ENCODE measurements at places on chromosomes 5 and 9.

- no peak for DNase-seq
Measured at GRCh38 chr5:98468188-98468869, 305.1 kb upstream of the RGMB start.

DNA sequence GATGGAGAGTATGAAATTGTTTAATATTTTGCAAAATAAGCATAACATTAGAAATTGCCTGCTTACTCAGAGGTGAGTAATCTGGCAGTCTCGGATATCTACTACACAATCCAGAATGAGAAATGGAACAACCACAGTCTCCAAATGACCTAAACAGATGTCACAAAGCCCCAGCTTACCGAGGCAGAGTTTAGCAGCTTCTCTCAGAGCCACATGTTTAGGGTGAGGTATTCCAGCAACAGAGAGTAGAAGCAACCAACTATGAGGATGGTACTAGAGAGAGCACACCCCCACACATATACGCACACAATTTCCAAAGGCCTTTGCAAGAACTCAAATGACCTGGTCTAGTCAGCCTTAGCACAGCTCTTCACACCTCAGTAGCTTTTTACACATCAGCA is 122.7 kb upstream of the LPAR1 start:
- DNase-seq, result no peak

DNA sequence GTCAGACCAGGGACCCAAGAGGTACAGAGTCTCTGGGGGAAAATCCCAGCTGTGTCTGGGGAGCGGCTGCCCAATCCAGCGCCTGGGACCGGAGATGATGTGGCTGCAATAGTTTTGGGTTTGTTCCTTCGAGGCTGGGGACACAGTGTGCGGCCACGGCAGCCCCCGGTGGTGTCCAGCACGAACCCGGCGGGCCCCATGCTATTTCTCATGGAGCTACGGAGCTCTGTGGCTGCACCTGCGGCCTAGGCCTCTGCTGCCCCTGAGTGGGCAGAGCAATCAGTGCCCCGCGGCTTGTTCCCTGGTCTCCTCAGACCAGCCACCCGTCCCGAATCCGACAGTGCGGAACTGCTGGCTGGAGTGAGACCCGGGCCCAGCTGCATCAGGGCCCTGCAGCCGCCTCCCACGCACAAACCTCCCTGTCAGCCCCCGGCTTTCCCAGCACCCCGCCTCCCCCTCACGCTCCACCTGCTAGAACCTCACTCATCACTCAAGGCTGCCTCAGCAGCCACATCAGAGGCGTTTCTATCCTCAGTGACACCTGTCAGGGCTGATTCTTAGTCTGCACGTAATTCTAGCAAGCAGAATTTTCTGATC is 29.0 kb downstream of the SARDH start:
- DNase-seq, result peak; percentile 66

DNA sequence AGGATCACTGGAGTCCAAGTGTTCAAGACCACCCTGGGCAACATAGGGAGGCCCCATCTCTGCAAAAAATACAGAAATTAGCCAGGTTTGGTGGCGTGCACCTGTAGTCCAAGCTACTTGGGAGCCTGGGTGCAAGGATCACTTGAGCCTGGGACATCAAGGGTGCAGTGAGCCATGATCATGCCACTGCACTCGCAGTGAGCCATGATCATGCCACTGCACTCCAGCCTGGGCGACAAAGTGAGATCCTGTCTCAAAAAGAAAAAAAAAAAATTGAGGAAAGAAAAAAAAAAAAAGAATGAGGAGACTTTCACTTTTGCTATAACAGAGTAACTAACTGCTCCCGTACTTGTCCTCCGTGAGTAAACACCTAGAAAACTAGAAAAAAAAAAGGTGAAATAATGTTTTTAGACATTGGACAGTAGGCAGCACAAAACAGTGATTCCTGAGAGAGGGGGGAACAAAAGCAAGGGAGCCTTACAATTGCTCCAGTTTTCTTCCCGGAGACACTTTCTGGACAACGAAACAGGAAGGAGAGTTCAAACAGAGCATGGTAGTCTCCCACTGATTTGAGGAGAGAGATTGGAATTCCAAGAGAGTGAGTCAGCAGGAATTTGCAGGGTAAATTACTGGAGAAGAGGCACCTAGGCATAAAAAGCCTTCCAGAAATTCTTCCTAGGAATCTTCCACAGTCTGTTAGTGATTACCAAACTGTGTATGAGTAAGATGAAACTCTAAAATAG is 6.9 kb upstream of the ZBTB5 start:
- DNase-seq, result no peak

DNA sequence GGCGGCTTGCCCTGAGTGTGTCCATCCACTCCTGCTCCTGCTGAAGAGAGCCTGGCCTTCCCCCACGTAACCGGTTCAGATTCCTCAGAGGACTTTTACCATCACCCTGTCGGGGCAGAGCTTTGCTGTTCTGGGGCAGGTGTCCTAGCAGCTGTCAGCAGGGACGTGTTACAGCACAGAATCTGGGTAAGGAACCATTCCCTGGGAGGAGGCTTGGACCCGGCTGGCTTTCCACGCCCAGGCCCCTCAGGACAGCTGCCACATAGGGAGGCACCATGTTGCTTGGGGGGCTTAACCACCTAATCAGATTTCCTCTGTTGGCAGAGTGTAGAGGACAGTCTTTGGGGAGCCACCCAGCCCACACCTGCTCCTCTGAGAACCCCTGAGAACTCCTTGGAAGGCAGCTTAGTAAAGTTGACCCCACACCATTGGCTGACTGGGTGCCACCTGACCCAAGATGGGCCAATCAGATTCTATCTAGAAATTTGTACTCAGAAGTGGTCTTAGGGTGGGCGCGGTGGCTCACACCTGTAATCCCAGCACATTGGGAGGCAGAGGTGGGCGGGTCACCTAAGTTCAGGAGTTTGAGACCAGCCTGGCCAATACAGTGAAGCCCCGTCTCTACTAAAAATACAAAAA is 23.3 kb upstream of the EEIG1 start:
- no peak for DNase-seq

- no peak for DNase-seq
Measured at GRCh38 chr5:169039592-169039991, 261.3 kb downstream of the SLIT3 start.

DNA sequence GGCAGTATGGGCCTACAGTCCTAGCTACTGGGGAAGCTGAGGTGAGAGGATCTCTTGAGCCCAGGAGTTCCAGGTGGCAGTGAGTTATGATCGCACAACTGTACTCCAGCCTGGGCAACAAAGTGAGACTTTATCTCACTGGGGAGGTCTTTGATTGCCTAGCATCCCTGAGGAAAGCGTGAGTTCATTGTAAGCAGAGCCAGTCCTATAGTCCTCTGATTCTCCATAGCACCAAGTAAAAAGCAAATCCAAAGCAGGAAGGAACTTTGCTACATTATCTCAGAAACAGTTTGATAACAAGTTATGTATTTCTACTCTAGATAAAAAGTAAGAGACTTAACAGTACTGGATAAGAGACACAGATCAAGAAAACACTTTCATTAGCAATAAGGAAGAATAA is 37.6 kb downstream of the ANKRD31 start:
- DNase-seq, result no peak

- DNase-seq, result no peak
Measured at GRCh38 chr5:76406673-76407072, 3.6 kb downstream of the IQGAP2 start.

DNA sequence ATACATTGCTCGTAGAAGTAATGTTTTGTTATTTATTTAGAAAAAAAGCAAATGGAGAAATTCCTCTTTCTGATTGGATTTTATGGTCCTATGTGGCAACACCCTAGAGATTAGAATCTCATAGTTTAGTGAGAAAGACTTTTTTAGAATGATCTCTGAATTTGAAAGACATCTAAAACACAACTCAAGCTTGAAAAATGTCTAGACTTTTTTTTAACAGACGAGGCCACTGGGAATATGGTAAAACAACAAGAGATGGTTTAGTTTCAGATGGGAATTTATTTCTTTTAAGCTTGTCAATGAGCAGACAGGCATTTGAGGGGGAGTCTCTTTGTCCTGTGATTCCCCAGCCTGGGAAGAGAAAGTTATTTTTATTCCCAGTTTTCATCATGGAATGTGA is 122.1 kb downstream of the NTRK2 start:
- DNase-seq, result no peak
